ENCODE measurements at places on chromosomes 4 and X. TPM values are rescaled to one million over a fixed set of nuclear protein-coding genes. Genes with fewer than 3 reads are reported as not detected.

BEX1 gene
- polyA plus RNA-seq = 60.3 TPM

ELK1 gene
- polyA plus RNA-seq = 25.8 TPM

GPR173 gene
- polyA plus RNA-seq = 26.3 TPM

SSX2 gene
- polyA plus RNA-seq = not detected

HPGD gene
- 59.8 TPM for polyA plus RNA-seq

CXCL10 gene
- polyA plus RNA-seq = 0.93 TPM

PNCK gene
- polyA plus RNA-seq = 7.5 TPM

CYP4V2 gene
- polyA plus RNA-seq = 32.3 TPM

DNA sequence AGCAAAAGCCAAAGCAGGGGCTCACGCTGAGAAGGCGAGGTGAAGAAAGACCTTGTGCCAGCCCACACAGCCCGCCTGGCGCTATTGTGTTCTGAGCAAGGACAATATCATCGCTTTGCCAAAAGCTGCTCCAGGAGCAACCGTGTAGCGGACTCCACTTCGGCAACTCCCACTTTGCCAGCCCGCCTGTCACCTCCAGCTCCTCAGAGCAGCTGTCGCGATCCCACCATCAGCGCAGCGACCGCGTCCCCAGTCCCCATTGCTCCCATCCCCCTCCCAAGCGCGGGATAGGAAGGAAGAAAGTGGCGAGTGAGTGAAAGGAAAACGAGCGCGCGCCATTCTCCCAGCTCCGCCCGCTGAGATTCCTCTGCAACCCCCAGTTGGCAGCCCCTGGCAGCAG, 759 bp downstream of the ZC4H2 start:
- peak; percentile 22 for DNase-seq

DNA sequence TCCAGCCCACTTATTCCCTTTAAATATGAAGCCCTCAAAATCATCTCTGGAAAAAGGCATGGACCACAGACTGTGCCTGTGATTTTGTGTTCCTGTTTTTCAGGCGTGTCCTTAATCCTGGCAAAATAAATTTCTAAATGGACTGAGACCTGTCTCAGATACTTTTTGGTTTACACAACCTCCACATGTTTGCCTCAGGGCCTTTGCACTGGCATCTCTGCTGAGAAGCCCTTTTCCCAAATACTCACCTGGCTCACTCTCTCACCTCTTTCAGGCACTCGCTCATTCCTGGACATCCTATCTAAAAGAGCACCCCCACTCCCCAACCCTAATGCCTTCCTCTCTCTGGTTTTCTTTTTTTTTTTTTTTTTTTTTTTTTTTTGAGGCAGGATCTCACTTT, 40.5 kb downstream of the CHRNA9 start:
- no peak for DNase-seq

DNA sequence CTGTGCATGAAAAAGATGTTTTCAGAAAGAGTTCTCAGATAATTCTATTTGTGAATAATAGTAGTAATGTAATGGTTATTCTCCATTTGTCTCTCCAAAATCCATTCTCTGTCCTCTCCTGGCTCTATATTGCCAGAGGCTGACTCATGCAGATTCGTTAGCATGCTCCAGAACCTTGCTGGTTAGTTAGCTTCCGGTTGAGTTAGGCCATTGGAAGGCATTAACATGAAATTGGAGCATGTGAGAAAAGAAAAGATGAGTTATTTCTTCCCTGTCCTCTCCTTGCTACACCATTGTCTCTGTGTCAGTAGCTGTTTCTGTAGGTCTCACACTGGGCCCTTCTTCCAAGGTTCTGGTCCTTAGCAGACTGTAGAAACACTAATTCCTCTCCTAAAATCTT, 23.5 kb upstream of the PRDM8 start:
- no peak for DNase-seq

DNA sequence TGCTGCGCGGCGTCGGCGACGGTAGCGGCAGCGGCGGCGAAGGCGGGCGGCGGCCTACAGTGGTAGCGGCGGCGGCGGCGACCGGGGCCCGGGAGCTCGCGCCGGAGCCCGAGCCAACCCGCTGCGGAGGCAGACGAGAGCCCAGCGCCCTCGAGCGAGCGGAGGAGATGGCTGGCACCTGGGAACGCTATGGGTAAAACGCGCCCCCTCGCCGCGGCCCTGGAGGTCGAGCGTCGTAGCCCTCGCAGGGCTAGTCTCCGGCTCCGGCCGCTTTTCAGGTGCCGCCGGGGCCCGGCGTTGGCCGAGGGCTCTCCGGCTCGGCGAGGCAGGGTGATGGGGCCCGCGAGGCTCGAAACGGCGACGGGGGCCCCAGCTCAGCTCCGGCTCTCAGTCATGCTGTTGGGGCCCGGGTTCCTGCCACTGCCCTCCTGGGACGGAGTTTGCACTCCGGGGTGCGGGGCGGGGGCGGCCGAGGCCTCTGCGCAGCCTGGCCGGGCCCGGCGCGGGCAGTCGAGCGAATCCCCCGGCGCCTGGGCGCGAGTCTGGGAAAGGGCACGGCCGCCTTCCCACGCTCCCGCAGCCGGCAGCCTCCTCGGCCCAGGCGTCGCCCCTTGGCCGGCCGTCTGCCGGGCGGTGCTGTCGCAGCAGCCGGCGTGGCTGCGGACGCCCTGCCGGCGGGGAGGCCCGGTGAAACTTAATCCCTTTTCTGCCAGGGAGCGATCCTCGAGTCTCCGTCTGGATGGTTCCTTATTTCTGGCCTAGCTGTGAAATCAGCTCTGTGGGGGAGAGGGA, 768 bp downstream of the MID2 start:
- peak; percentile 41 for DNase-seq

GRCh38 chr4:141643557-141643956, 7.2 kb downstream of the IL15 start:
- DNase-seq = no peak

- DNase-seq = no peak
Measured at GRCh38 chrX:119042040-119042439, 30.8 kb upstream of the CT47C1 start.

GRCh38 chrX:38458071-38458470, 103.3 kb upstream of the TSPAN7 start:
- no peak for DNase-seq

- peak; percentile 25 for DNase-seq
Measured at GRCh38 chr4:4327652-4328121, 37.6 kb downstream of the ZBTB49 start.

DNA sequence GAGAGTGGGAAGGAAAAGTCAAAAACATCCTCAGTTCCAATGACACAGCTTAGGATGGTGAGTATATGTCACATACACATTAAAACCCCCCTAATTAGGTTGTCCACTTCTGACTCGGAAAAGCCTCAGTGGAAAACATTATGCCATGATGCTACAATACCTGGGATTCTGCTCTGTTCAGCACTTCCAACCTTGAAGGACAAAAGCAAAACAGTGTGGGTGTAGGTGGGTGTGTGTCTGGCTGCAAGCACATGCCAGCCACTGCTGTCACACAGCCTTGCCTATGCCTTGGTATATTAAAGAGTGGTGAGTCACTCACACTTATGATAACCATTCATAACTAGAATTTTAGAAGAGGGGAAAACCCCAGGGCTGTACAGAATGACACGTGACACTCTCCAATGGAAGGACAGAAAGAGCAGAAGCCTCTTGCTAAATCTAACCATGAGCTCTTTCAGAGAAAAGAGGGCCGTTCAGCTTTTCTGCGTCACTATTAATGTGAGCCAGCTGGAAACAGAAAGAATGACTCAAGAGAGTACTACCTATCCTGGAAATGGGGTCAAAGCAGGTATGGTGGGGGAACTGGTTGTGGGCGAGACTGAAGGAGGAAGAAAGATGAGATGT, 159.6 kb downstream of the TET2 start:
- no peak for DNase-seq

GRCh38 chr4:36256398-36256891, 12.1 kb upstream of the ARAP2 start:
- DNase-seq = no peak

DNA sequence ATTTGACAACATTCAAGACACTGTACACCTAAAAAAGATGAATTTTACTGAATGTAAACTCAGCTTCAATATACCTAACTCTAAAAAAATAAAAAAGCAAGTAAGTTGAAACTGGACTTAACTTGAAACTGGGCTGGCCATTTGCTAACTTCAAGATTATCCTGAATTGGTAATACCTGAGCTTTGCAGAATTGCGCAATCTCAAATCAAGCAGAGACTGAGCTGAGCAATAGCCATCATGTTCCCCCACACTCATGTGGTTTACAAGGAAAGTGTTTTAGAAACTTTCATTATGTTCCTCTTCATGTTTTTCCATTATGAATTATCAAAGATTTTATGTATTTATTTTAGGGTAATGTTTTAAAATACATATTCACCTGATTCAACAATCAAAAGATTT, 38.7 kb downstream of the ANXA5 start:
- no peak for DNase-seq

- no peak for DNase-seq
Measured at GRCh38 chrX:50188859-50189600, 11.8 kb downstream of the AKAP4 start.
